ENCODE measurements at places on chromosomes 2 and 18.

GRCh38 chr2:231667496-231667895 is 40.8 kb upstream of the PTMA start:
- DNase-seq: no peak

- no peak for DNase-seq
Observed at GRCh38 chr18:38526922-38527321, 961.3 kb upstream of the CELF4 start.

DNA sequence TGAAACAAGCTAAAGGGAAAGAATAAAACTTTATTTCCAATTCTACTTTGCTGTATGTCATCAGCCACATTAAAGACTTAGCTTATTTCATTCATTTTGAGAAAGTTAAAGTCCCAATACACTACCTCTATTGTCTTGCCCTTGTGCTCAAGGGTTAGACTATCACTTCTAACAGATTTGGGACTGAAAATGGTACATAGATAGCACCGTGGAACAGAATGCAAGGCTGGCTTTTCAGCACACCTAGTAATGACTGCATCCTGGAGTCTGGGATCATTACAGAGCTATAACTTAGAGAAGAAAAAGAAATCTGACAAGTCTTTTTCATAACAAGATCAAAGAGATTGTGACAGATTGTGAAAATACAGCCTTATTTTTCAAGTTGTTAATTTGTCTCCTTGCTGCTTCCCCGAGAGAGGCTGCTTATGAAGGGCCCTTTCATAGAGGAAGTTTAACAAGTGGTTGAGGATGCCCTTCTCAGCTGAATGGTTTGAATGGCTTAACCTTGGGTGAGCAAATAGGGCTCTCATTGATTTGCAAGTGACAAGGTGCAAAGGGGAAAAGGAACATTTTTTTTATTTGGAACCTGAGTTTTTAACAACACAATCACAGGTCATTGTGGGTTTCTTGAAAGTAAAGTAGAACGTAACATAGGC is 371.8 kb downstream of the EPHA4 start:
- no peak for DNase-seq

- peak; percentile 4 for DNase-seq
Observed at GRCh38 chr2:222318026-222318711, 19.4 kb upstream of the PAX3 start.

- no peak for DNase-seq
Observed at GRCh38 chr2:10327896-10328669, 25.4 kb downstream of the HPCAL1 start.

GRCh38 chr2:45543257-45543656 is 67.8 kb downstream of the SRBD1 start:
- DNase-seq: no peak

GRCh38 chr2:150127995-150128394 is 359.5 kb downstream of the RND3 start:
- no peak for DNase-seq

DNA sequence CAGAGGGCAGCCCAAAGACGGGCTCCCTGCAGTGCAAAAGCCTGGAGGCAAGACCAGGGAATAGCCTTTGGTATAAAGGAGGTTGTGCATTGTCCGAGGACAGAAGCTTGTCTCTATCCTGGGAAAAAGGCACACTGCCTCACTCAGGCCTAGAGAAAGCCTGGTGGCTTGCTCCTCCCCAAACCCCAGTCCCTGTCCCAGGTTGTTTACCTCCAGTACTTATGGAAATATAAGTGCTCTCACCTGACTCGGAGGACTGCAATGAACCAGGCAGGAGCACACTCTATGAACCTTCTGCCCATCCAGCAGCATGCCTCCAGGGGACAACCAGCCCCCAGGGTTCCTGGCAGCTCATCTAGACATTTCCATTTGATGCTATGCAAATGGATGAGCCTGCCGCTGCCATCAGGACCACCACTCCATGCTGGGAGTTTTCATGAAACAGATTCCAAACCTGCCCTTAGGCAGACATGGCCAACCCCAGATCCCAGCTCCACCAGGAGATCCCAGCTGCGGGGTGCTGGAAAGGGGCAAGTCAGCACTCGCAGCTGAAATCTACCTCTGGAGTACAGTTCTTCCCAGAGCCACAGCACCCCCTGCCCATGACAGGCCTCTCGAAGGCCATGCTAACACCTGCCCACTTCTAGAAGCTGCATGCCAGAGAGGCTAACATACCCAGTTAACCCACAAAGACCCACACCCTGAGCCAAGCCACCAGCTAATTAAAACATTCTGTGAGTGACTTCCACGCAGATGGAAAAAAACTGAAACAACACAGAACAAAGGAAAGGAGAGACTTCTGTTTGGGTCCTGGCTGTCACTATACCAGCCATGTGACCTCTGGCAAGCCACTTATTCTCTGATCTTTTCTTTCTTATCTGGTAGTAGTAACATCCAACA is 101.7 kb downstream of the TTC32 start:
- no peak for DNase-seq

GRCh38 chr18:2884706-2885285 is 38.0 kb downstream of the EMILIN2 start:
- DNase-seq: no peak

DNA sequence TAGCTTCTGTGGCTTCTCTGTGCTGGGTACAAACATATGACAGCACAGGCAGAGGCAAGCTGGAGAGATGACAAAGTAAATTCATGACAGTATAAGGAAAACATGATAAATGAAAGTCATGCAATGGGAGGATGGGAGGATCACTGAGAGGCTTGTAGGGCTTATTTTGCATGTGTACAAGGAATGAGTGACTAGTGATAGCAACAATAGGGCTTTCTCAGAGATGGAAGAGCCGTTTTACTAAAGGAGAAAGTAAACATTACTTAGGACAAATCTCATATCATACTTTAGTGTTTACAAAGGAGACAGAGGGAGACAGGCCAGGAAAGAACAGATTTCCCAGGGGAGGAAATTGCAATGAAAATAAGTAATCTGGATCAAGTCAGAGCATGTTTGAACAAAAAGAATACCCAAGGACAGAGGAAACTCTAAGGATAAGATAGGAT is 82.5 kb upstream of the RBMS1 start:
- no peak for DNase-seq

DNA sequence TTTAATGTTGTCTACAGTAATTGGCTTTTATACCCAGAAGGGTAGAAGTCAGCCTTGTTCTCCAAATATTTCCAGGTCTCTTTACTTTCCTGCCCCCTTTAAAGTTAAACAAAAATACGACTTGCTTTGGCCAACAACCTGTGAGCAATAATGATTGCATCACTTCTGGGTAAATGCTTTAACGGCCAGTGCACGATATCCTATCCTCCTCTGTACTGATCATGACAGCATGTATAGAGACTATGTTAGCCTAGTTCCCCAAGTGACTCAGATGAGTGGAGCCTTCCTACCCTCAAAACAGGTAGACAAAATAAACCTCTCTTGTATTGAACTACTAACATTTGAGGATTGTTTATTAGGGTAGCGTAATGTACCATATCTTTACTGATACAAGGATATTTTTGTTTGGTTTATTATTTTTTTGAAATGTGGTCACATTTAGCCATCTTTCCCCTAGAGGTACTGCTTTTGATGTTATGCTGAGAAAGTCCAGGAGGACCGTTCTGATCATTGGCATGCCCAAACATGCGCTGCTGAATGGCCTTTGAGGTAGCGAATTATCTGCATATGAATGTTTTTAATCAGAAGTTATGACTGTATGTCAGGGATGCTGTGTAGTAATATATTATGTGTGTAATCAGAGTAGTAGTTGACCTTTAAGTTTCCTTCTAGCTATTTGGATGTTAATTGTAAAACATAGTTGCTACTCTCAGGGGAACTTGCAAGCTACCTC is 262.6 kb upstream of the DCC start:
- no peak for DNase-seq

DNA sequence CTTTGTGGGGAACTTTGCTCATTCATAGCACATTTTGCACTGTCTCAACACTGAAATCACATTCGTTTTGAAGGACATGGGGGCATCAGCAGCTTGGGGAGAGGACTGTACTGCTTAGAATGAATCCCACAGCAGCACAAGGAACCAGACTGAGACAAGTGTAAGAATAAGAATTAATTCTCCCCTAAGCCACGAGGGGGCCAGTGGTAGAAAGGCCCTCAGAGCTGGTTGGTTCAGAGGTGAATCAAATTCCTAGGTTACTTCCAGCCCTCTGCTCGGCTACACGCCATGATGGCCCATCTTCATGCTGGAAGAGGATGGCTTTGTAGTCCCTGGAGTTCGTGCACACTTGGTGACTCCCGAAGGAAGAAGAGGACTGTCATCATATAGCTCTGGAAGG is 12.0 kb upstream of the MC5R start:
- DNase-seq: no peak
